ENCODE measurements at places on chromosomes 12 and 14.

DNA sequence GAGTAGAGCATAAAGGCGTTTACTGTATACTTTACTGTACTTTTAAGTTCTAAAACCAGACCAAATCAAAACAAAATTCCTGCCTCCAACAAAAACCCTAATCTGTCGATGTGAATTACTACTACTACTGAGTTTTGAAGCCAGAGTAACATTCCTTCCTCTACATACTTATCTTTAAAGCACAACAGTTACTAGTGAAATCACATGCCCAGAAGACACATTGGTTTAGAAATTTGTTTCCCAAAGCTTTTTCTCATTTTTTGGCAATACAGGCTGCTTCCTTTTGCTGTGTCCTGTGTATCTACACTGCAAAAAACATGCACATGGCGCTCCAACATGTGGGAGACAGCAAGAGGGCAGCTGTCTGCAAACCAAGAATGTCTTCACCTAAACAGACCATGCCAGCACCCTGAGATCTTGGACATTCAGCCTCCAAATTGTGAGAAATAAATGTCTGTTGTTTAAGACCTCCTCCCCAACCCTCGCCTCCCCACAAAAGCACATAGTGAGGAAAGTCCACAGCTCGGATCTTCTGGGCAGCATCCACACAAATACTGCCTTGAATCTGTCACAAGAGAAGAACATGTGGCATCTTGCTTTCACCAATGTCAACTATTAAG is 21.1 kb downstream of the SETD3 start:
- no peak for DNase-seq

GRCh38 chr12:67578976-67579661 is 69.4 kb upstream of the DYRK2 start:
- DNase-seq: no peak

- no peak for DNase-seq
Observed at GRCh38 chr12:93853698-93854478, 176.7 kb downstream of the CRADD start.

DNA sequence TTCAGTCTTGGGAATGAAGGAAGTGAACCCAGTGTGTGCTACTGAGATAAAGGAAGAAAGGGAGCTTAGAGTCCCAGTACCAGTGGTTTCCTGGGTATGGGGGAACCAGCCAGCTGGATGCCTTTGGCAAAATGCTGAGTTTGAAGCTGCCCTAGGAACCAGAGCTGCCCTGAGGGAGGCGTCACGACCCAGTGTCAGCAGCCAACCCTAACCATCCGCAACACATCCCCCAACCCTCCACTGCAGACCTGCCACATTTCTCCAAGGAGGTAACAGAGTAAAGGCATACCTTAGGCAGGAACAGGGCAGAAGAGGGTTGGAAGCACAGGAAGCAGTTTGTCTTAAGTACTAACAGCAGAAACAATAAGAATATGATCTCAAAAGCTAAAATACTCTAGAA is 28.6 kb downstream of the PRDM4 start:
- no peak for DNase-seq

DNA sequence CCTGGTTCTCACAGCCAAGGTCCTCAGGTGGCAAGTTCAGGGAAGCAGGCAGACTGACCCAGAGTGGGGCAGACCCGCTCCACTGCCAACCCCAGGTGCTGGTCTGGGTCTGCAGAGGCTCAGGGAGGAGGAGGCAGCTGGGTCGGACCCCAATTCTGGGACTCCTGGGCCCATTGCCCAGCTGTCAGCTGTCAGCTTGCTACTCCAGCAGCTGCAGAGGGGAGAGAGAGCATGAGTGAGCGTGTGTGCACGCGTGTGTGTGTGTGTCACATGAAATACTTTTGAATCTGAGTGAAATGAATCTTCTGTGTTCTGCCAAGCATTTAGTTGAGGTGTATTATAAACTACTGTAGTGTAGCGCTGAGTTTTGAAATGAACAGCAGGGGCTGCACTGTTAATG is 30.8 kb downstream of the XRCC3 start:
- DNase-seq: no peak

GRCh38 chr12:24231298-24231697 is 281.8 kb upstream of the SOX5 start:
- DNase-seq: no peak

DNA sequence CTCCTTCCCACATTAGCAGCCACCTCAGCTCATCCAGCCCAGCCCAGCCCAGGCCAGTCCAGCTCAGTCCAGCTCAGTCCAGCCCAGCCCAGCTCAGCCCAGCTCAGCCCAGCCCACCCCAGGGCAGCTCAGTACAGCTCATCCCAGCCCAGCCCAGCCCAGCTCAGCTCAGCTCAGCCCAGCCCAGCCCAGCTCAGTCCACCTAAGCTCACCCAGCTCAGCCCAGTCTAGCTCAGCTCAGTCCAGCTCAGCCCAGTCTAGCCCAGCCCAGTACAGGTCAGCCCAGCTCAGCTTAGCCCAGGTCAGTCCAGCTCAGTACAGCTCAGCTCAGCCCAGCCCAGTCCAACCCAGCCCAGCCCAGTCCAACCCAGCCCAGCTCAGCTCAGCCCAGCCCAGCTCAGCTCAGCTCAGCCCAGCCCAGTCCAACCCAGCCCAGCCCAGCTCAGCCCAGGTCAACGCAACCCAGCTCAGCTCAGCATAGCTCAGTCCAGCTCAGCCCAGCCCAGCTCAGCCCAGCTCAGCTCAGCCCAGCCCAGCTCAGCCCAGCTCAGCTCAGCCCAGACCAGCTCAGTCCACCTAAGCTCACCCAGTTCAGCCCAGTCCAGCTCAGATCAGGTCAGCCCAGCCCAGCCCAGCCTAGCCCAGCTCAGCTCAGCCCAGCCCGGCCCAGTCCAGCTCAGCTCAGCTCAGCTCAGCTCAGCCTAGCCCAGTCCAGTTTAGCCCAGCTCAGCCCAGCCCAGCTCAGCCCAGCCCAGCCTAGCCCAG is 63.0 kb downstream of the TMEM121 start:
- DNase-seq: no peak

- DNase-seq: no peak
Observed at GRCh38 chr14:23727566-23728335, 91.6 kb downstream of the DHRS2 start.

GRCh38 chr12:14880890-14881453 is 4.7 kb downstream of the MGP start:
- no peak for DNase-seq

GRCh38 chr12:132545164-132545953 is 55.4 kb downstream of the FBRSL1 start:
- no peak for DNase-seq

DNA sequence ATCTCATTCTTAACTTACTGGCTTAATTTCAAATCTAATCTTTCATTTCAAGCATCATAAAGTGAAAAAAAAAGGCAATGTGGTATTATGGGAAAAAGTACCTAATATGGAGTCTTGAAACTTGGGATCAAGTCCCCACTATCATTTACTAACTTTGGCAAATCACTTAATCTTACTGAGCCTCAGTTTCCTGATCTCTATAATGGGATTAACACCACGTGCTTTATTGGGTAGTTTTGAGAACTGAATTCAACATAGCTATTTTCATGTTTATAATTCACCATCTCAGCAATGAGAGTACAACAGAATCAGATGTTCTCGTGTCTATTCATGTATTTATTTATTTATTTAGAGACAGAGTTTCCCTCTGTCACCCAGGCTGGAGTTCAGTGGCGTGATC is 78.3 kb downstream of the NTN4 start:
- DNase-seq: no peak

DNA sequence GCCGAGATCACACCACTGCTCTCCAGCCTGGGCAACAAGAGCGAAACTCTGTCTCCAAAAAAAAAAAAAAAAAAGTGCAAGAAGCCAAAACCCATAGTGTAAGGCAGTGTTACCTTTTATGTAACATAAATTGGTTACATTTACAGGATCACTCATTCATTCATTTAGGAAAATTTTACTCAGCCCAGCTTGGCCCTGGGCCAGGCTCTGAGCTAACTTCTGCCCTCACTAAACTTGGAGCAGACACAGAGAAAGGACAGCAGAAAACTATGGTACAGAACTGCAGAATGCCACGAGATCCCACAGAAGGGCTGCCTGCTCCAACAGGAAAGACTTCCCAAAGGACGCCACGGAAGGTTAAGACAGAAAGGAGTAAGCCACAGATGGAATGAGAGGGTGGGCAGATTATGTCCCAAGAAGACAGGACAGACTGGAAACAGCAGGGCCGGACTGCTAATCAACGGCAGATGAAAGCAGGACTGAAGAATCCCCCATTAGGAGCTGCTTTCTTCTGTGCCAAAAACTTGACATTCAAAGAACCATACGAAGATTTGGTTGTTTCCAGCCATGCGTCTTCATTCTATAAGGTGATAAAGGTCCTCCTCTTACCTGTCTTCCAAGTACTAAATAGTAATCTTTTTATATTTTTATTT is 18.9 kb downstream of the PPP1R13B start:
- no peak for DNase-seq

- DNase-seq: no peak
Observed at GRCh38 chr14:76844223-76844622, 18.0 kb downstream of the LRRC74A start.

DNA sequence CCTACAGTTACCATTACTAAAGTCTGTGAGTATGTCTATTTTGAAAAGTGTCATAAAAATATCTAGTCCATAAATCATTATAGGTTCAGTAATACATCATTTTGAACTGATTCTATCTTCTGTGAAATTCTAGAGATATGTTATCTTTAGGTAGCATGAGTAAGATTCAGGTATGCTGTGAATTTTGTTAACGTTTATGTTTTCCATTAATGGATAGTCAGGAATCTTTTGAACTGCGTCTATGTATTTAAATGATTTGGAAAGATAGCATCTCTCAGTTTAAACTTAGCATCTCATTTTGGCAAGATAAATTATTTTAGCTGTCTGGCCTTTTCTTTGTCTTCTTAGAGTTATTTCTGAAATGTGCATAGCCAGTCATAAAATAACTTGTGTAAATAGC is 8.3 kb downstream of the ALG10B start:
- no peak for DNase-seq

GRCh38 chr12:82970614-82971013 is 283.9 kb downstream of the TMTC2 start:
- no peak for DNase-seq

DNA sequence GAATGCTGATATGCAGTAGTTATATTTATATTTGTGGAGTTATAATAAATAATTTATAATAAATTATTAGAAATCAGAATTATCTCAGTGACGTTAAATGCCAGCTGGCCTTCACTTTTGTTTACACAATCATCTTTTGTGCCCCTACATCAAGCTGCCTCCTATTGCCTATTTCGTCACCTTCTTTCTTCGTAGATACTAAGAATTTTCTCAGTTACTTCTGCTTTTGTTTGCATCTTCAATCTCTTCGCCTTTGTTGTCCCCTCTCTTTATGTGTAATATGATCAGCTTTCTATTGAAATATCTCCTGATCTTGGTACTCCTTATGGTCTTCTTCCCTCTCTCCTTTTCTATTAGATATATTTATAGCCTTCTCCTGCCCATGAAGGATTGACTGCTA is 197.0 kb downstream of the ERC1 start:
- DNase-seq: no peak

GRCh38 chr12:749751-750270 is 2.6 kb upstream of the WNK1 start:
- DNase-seq: peak; percentile 37

- no peak for DNase-seq
Observed at GRCh38 chr14:103184046-103184445, 60.8 kb downstream of the TNFAIP2 start.

DNA sequence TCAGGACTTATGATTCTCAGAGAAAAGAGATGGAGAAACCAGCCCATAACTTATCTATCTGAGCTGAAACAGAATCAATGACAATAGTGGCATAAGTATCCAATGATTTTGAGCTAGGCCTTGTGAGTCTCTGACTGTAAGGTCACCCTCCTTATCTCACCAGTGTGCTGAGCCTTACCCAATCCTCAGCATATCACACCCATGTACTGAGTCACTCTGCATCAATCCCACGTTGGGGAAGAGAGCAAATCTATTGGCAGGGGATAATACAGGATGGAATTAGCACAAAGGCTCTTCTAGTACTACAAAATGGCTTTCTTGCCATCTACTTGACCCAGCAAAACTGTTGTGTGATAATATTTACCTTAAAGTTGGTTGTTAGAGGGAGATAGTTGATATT is 997.8 kb downstream of the NRXN3 start:
- DNase-seq: no peak

- DNase-seq: no peak
Observed at GRCh38 chr14:38553586-38553985, 297.7 kb upstream of the CLEC14A start.

DNA sequence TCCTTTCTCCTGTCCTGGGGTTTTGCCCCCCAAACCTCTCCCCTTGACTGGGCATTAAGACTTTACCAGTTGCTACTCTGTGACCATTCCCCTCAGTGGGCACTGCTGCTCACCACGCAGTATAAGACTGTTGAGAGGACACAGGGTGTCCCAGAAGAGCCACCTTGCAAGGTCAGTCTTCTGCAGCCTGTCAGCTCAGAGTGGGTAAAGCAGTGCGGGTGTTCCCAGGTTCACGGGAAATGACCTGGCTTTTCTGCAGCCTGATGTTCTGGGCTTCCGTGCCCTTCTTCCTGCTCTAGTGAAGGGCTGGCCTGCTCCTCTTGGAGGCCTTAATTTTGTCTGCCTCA is 34.2 kb downstream of the KCNA1 start:
- no peak for DNase-seq

GRCh38 chr12:90484094-90484493 is 470.9 kb downstream of the CCER1 start:
- no peak for DNase-seq

GRCh38 chr14:22084393-22085281 is 411.0 kb upstream of the OR4E1 start:
- no peak for DNase-seq

DNA sequence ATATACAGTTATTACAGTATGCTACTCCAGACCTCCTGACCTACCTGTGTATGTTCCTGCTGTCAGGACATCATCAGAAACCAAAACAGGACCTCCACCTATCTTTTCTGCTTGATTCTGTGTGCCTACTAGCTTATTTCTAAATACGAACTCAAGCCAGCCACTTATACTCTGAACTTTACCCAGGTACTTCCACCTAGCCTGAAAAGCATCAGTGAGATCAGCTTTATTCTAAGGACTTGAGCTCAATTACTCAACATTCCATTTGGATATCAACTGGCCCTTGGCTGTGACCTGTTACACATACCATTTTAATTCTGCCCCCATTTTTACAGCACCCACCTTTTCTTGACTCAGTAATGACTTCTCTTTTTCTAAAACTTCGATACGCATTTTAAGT is 29.2 kb downstream of the TRIP11 start:
- no peak for DNase-seq

DNA sequence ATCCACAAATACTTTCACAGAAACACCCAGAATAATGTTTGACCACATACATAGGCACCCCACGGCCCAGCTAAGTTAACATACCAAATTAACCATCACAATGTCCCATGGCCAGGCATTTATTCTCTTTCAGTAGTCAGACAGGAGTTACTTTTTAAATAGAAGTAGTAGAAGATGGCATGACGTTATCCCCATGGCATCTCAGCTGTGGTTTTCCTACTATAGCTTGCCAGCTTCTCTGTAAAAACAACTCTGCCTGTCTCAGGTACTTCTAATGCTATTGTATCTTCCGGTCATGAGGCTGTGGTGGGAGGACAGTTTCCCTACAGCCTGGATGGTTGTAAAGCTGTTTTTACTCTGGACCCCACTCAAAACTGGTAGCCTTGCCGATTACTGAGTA is 19.3 kb downstream of the CTSG start:
- DNase-seq: no peak

Measured in DMS153 (cell line).